Right ventricle myocardium superior (tissue), 1 donor: ENCODE measurements at places on chromosomes 12 and 14. TPM values are rescaled to one million over a fixed set of nuclear protein-coding genes. Genes with fewer than 3 reads are reported as not detected.

C14orf132 gene
- 2.4 TPM for total RNA-seq

BCL2L2 gene
- total RNA-seq: 37.3 TPM

DNA sequence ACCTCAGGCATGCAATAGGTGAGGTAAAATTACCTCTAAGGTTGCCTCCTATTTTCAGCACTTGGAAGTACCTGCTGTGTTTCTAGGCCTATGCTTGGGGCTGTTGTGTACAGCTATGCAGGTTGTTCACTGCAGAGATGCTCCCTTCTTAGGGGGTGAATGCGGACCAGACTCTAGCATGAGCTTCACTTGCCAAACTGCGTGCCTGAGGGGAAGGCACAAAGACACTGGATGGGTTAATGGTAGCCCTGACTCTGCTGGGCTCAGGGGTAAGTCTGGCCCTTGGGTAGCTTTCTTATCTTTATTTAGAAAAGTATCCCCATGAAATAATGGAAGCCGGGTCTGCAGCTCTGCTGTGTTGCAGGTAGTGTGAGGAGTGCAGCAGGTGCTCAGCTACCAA, 35.7 kb downstream of the B4GALNT3 start:
- no peak for DNase-seq

ANO2 gene
- 12.6 TPM for total RNA-seq

GRCh38 chr14:49670475-49670874, 17.5 kb downstream of the POLE2 start:
- no peak for DNase-seq

DNA sequence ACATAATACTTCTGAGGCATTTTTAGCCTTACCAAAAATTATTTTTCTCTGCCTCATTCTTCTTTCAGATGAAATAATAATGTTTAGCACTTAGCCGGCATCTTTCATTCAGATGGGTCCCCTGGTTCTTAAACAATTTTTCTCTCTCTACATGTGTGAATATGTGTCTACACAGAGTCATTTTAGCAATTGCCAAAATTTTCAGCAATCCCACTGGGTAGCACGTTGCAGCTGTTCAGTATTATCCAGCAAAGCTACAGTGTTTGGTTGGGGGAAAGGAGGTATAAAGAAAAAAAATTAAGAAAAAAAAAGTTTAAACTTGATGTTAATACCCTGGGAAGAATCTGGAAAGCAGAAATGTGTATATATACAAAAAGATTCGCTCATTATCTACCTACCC, 160.5 kb upstream of the TRHDE start:
- no peak for DNase-seq

- DNase-seq: no peak
Measured at GRCh38 chr12:93978553-93978952, 169.8 kb upstream of the PLXNC1 start.

BIN2 gene
- total RNA-seq: 1.5 TPM

GRCh38 chr12:18224745-18225144, 36.6 kb upstream of the PIK3C2G start:
- DNase-seq: no peak
